ENCODE measurements at places on chromosomes 11 and 22.

- no peak for DNase-seq
Observed at GRCh38 chr11:131154351-131154750, 216.1 kb upstream of the NTM start.

GRCh38 chr11:93613231-93613831 is 48.2 kb upstream of the CEP295 start:
- no peak for DNase-seq

- DNase-seq = peak; percentile 89
Observed at GRCh38 chr11:844693-845644, 2.3 kb downstream of the TSPAN4 start.

- peak; percentile 5 for DNase-seq
Observed at GRCh38 chr11:8227156-8228152, 36.2 kb downstream of the LMO1 start.

- DNase-seq = no peak
Observed at GRCh38 chr22:17831501-17832251, 57.4 kb upstream of the BID start.

DNA sequence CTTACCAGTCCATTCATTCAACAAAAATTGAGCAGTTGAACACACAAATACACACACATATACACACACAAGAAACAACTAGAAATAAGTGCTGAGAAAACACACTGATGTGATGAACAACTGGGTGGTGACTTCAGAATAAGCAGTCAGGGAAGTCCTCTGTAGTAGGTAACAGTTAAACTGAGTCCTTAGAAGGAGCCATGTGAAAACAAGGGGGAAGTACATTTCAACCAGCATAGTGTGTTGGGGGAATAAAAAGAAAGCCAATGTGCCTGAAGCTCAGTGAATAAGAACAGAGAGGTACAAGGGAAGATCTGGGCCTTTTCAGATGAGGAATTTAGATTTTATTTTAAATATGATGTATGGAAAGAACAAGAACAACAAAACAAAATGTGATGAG is 6.8 kb upstream of the TMEM123 start:
- DNase-seq = no peak

- DNase-seq = peak; percentile 86
Observed at GRCh38 chr11:45146072-45147016, at the start of gene PRDM11. Gene PRDM11, plus strand, starts transcription at chr11:45146639. Its CDS starts 35,128 bp downstream, at chr11:45181767.

GRCh38 chr11:34449013-34449412 is 10.3 kb downstream of the CAT start:
- no peak for DNase-seq

DNA sequence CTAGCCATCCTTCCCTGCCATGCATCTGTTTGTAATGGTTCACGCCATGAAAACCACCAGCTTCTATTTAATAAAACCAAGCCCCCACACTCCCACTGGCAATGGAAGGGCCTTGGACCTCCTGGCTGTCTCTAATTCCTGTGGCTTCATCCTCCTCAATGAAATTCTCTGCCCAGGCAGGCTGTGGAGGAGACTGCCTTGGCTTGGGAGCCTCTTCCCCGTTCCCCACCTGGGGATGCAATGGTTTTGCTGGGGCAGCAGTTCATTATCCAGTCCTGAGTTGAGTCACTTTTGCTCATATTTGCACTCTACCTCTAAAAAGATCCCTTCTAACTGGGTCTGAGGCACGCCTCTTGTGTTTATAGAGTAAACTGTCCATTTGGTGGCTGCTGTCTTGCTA is 515.8 kb downstream of the NTM start:
- DNase-seq = no peak
